ENCODE measurements at places on chromosomes 16 and 17.

GRCh38 chr17:2400474-2400866 is 390 bp downstream of the MNT start:
- no peak for DNase-seq

GRCh38 chr17:83131401-83132011 is 52.1 kb downstream of the METRNL start:
- DNase-seq = no peak

DNA sequence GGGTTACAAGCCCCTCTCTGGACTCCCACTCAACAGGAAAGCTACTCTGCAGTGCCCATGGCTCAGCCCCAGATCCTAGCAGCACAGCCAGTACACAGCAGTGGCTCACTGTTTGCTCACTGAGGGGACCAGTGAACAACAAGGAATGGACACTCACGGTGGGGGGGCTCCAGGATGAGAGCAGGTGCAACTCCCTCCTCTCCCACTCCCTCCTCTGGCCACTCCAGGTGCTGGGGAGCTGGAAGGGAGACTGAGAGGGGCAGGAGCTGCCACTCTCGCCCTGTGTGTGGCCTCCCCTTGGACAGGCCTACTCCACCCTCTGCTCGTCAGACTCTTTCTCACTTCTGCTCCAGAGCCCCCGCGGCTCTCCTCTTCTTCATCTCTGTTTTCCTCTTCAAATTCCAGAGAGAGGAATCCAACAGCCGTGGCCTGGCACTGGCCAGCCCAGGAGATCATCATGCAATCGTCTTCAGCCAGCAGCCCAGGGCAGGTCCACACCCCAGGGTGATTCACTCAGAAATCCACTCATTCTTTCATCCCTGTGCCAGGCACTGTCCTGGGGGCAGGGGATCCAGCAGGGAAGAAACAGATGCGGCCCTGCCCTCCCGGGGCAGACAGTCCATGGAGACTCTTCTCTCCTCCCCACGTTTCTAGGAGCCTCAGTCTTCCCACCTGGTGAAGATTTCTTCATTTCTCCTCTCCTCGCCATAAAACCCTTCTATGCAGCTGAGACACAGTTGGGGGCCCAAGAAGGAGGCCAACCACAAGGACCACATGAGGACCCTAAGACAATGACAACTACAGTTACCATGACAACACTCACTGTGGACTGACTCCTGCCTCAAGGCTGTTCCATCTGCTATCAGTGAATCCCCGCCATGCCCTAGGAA is 30.7 kb downstream of the CFAP20 start:
- no peak for DNase-seq

DNA sequence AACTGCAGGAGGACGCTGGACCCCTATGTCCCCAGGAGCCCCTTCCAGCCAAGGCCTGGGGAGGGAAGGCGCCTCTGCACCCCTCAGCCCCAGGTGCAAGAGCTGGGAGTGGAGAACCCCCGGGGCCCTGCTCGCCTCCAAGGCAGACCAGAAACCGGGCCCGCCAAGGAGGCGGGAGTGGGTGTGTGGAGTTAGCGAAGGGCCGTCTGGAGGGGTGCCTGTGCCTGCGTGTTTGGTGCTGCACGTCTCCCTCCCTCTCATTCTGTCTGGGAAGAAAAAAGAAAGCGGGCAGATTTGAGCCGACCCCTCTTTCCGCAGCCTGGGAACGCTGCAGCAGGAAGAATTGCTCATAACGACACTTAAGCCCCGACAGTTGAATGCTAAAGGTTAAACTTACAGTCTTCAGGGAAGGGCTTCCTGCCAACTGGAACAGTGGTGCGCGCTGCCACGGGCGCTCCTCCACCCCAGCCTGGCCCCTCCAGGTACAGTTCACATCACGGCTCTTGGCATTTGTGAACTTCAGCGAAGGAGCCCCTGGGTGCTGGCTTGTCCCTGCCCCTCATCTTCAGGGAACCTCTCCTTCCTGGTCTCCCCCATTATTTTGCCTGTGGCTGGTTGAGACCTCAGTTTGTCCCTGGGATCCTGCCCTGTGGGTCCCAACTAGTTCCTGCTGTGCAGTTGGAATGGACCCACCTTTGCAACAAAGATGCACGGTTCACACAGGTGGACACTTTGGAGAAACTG is 19.2 kb upstream of the ZFHX3 start:
- no peak for DNase-seq

DNA sequence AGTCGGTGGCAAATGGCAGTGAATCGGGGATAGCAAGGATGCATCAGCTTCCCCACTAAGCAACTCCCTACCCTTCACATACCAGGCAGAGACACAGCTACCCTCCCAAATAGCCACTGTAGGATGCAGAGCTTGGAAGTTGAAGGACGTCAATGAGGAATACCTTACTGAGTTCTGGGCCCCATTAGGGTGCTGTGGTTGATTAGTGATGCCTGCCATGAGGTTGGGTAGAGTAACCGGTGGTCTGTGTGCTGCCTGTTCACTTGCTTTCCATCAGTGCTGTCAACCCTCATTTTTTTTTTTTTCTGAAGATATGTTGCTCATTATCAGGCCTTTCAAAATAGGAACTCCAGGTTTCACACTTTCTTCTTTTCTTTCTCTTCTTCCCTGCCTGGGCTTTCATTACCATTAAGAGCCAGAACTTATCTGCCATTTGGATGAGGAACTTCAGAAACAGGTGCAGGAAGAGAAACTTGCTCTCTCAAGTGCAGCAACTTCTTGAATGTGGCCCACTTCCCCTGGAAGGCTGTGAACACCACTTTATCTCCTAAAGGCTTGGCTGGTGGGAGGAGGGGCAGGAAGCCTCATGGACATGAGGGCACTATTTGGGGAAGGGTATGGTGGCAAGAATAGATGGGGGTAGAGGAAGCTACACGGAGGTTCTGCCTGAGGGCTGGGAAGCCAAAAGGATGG is 183.5 kb downstream of the NTN1 start:
- DNase-seq = no peak

DNA sequence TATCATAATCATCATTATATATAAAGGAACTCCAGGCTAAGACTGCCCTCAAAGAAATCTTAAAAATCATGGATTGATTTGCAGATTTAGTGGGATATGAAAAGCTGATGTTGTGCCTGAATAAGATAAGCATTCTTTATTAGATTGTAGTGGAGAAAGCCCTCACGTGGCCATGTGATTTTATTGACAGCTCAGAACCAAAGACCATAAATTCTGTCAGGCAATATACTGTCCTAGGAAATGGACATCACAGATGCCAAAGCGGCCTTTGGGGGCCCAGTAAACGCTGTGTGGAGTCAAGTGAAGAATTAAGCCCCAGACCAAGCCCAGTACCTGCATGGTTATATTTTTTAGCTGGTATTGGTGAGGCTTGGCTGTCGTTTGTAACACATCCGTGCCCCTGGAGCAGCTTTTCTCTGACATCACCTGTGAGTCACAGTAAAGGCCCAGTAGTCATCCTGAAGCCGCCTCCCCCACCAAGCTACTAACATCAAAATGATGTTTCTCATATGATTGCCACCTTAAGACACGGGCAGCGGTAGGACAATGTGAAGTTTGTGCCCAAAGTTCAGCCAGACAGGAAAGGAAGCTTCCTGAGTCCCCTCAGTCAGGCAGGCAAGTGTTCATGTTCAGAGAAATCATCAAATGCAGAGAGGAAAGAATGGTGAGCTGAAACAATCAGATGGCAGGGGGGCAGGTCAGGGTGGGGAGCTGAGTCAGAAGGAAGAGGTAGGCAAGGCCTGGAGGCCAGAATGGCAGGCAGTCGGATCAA is 209.4 kb downstream of the IRX3 start:
- no peak for DNase-seq

All from testis (tissue), 5 donors.